WERI-Rb-1 (cell line): ENCODE measurements at places on chromosomes 3 and 15.

- no peak for DNase-seq
These were observed 172.1 kb upstream of the COL8A1 start for GRCh38 chr3:99466331-99466730.

GRCh38 chr3:188860147-188860546 lies 311.6 kb upstream of the TPRG1 start:
- DNase-seq = no peak

- no peak for DNase-seq
These were observed 8.6 kb upstream of the ITGB5 start for GRCh38 chr3:124895756-124896155.

DNA sequence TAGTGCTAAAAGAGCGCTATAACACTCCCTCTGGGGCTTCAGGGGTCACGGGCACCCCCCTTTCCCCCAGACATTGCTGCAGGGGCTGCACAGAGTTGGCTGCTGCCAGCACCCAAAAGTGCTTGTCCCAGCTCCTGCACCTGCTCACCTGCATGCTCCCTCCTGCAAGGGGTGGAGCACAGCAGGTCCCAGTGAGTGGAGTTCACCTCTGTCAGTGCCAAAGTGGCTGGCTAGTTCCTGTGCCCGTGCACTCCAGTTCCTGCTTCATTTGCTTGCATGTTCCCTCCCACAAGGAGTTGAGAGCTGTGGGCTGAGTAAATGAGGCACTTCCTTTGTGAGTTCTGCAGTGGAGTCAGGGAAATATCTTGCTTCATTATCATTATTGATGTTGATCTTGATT lies 476.9 kb downstream of the SQOR start:
- no peak for DNase-seq

DNA sequence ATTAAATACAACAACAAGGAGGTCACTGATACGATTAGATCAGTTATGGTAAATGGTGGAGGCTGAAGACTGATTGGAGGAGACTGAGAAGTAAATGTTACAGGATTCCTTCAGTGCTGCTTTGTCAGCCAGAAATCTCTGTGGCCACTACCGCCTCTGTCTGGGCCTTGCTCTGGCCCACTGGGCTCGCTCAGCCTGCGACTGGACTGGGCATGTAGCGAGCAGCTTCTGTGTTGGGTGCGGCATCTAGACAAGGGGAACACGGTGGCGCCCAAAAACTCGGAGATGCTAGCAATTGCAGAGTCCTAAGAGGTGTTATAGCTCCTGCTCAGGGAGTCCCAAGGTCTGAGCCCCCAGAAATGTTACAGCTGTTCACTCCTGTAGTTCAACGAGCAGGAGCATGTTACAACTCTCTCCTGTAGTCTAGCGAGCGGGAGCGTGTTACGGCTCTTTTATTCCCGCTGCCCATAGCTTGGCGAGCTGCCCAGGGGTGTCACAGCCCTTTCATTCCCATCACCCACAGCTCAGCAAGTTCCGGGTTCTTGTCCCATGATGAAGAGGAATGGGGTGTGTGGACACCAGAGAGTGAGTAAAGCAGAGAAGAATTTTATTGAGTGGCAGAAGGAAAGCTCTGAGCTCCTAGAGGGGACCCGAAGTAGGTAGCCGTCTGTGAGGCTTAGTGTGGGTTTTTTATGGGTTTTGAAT lies 24.7 kb downstream of the SLC15A2 start:
- peak; percentile 13 for DNase-seq

- no peak for DNase-seq
These were observed 312.7 kb downstream of the TLE3 start for GRCh38 chr15:69784798-69785566.

DNA sequence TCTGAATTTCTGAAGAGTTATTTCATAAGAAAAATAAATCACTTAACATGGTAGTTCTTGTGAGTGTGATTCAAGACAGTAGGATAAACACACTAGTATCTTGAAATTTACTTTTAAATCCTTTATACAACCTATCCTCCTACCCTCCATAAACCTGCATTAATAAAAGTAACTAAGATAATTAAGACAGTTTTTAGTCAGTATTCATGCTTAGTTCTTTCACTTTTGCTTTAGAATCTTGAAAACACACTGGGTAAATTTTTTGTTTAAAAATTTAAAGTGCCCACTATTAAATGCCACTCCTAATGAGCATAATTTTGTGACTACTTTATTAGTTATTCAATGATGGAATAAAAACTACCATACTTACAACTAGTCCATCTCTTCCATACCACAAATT lies 28.8 kb downstream of the GOLIM4 start:
- no peak for DNase-seq

DNA sequence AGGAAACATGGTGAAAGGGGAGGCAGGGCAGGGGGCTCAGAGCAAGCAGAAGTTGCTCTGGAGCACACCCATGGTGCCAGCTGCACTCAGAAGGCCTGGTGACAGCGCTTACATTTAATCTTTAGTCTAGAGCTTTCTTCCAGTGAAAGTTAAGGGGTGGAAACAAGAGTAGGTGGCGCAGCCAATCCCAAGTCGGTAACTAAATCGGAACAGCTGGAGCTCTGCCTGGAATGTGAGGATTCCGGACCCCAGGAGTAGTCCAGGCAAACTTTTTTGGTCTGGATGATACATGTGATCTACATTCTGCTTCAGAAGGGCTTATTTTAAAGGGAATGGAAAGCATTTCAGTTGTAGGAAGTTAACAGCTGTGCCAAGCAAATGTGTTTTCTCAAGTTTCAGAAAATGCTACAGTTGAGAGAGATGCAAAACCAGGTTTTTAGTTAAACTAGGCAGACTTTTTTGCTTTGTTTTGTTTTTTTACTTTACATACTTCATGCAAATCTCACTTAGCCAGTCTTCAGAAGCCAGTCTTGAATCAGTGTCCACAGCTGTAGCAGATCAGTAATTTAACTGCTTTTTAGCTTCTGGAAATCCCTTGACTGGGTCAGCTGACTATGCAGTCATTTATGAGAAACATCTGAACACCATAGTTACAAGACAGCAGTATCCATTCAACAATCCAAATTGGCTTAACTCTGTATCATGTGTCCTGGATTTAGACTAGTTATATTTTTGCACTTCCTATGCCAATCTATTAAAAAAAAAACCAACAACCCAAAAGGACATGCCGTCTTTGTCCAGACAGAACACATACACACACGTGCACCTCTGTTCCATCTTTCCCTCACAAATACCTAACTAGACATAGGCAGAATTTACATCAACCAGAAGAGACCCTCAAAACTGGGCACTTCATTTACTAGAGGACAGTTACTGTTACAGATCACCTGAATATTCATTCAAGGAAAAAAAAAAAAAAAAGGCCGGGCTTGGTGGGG lies 33.2 kb downstream of the ZNF106 start:
- no peak for DNase-seq

DNA sequence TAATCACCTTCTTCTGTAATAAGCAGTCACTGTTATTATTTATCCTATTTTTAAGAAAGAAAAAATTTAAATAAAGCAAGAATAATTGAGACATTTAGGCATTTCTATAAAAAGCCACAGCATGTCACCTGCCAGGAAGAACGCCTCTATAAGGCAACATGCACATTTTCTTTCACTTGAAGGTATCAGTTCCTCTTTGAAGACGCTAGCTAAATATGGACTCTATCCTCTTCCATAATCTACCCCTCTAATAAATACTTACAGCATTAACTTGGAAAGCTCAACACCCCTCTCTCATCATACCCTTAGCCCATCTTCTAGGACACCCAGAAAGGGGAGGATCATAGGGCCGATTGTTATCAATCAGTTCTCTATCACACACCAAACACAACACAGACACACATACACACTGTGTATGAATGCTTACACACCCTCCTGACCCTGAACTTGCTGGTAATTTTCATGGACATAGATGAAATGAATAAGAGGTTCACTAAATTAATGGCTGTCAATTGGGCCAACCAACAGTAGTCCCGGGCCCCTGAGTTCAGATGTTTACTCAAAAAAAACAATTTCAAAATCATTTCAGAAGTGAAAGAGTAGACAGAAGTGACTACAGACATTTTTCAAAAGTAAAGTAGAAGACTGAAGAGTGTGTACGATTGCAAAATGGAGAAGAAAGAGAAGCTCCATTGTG lies 102.5 kb downstream of the ZMAT3 start:
- no peak for DNase-seq

DNA sequence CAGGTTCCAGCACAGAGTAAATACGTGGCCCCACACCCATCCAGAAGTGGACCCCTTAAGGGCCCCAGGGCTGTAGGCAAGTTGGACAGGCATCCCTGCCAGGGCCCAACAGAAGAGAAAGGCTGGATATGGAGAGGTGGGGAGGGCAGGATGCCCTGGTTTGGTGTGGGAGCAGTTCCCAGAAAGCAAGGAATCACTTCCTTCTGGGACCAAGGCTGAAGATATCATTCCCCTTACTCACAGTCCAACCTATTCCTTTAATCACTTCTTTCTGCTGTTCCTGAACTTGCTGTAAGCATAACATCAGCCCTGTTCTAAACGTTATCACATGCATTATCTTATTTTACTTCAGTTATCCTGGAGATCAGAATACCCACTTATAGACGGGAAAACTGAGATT lies 6.1 kb upstream of the MESP2 start:
- DNase-seq = no peak

DNA sequence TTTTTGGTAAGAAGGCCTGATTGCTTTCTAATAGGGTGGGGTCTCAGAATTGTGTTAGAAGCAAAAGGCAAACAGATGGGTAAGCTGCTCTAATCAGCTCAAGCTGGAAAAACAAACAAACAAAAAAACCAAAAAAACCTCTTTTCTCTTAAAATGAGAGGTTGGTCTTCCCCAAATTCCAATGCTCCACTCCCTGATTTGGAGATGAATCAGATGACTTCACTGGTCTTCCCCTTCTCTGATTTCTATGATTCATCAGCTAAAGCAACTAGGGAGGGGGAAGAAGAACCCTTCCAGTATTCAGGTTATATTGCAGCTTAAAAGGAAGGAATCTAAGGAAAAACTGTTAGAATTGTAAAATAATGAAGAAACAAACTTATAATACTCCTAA lies 9.6 kb upstream of the ANXA2 start:
- DNase-seq = no peak

- peak; percentile 50 for DNase-seq
These were observed 35.9 kb downstream of the CCK start for GRCh38 chr3:42229942-42230688.

DNA sequence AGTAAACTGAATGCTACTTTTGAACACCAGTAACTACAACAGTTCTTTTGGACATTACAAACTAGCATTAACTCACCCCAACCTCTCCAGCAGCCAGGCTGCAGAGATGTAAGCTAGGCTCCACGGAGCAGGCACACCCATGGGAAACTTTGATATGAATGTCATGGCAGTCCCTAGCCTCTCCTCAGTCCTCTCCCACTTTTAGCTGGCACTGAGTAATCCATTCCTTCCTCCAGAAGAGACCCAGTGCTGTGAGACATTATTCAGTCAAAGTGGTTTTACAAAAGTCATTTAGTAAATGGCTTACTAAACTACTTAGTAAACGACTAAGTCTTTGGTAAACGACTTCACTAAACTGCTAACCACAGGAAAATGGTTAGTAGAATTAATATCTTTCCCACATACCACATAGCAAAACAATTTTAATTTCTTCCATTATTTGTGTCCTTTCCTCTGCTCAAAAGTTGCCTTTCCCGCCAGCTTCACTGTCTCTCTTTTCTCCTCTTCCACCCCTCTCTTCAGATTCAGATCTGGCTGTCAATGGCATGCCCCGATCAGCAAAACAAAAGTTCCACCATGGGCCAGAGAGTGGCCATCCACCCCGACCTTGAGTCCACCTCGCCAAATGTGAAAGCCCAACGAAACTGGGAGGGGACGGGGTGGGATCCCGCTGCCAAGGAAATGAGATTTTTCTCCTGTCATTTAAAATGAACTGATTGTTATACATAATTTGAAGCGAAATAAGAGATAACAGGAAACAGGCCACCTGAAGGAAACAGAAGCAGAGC lies 67.5 kb upstream of the TJP1 start:
- DNase-seq = no peak

- DNase-seq = no peak
These were observed 80.1 kb downstream of the AQR start for GRCh38 chr15:34889476-34889875.

GRCh38 chr3:56413911-56414310 lies 54.4 kb downstream of the ERC2 start:
- DNase-seq = no peak

GRCh38 chr15:78438619-78439285 lies 736 bp downstream of the IREB2 start:
- peak; percentile 33 for DNase-seq

GRCh38 chr3:190533511-190534281 lies 19.8 kb downstream of the IL1RAP start:
- DNase-seq = no peak
